OCI-LY7 (cell line): ENCODE measurements at places on chromosomes 1 and 21.

- DNase-seq: no peak
These were observed 16.3 kb downstream of the TAL1 start for GRCh38 chr1:47215713-47216112.

- DNase-seq: no peak
These were observed 110.4 kb upstream of the IFFO2 start for GRCh38 chr1:19066874-19067181.

DNA sequence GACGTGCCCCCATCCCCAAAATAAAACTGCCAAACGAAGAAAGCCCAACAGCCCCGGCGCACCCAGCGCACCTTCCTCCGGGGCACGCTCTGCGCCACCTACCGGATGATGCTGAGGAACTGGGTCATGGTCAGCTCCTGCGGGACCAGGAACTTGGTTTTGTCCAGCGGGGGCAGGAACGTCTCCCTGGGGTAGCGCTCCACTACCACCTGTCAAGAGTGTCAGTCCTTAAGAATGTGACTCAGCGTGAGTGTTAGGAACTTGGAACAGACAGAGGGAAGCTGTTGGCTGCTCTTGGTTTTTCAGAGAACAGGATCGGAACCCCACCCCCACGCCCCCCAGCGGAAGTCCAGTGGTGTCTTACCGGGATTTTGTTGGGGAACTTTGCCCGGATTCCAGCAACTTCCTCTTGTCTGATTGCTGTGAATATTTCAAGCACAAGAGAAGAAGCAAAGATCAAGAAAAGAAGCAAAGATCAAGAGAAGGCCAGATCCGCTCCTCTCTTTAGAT, 431 bp downstream of the MAP1LC3C start:
- no peak for DNase-seq

- DNase-seq: peak; percentile 23
These were observed 6.3 kb downstream of the RCC1 start for GRCh38 chr1:28512058-28512611.

DNA sequence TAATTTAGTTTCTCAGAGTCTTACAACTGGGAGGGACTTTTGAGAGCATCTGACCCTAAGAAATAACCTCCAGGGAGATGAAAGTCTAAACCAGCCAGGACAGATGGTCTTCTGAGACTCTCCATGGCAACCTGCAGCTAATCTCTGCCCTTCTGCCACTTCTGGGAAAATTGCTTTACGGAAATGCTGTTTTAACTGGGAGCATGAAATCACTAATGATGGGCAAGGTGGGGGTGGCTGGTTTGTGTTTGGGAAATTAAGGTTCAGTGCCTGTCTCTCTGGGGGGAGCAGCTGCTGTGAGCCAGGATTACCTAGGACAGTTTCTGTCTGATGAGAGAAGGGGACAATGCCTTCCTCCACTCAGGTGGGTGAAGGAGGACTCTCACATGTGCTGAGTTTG, 33.2 kb downstream of the ROR1 start:
- DNase-seq: no peak
